T-helper 9 cell (primary cell): ENCODE measurements at places on chromosomes 5 and 9.

GRCh38 chr9:121912812-121913627, 180.1 kb downstream of the TTLL11 start:
- no peak for DNase-seq

GRCh38 chr9:9615086-9615485, 997.7 kb downstream of the PTPRD start:
- no peak for DNase-seq

DNA sequence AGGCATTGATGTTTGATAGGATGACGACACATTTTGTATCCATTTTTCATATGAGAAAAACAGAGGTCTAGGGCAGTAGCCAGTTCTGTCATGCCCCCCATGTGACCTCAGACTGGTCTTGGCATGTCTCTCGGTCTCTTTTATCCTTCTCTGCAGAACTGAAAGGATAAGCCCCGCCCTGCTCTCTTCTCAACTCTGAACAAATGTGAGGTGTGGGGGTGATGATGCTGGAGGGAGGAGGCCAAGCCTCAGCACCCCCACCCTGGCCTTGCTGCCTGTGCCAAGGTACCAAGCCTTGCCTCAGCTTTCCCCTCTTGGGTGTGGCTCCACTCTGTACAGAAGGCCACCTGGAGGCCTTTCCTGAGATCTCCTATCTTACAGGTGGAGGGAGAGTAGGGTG, 19.5 kb upstream of the CRB2 start:
- no peak for DNase-seq

DNA sequence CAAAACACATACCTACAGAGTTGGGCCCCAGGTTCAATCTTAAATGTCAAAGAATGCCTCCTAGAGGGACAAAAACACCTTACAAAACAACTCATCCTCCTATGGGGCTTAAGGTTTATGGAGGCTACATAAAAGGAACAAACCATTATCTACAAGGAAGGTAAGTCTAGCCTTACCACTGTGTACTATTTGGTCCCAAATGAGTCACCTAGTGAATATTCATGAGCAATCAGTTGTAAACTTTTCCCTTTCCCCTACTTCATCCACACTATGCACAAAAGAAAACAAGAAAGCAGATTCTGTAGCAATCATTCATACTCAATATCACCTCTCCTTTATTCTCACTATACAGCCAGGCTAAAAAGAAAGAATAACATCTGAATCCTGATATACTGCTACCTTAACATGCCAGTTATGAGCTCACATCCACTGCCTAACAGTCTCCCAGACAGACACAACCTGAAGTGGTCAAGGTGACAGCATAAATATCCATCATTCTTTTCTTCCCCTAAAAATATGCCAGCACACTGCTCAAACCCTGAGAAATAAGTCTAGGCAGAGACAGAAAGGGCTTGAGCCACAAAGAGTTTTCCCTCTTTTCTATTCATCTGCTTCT, 6.2 kb downstream of the OXCT1 start:
- DNase-seq: no peak

DNA sequence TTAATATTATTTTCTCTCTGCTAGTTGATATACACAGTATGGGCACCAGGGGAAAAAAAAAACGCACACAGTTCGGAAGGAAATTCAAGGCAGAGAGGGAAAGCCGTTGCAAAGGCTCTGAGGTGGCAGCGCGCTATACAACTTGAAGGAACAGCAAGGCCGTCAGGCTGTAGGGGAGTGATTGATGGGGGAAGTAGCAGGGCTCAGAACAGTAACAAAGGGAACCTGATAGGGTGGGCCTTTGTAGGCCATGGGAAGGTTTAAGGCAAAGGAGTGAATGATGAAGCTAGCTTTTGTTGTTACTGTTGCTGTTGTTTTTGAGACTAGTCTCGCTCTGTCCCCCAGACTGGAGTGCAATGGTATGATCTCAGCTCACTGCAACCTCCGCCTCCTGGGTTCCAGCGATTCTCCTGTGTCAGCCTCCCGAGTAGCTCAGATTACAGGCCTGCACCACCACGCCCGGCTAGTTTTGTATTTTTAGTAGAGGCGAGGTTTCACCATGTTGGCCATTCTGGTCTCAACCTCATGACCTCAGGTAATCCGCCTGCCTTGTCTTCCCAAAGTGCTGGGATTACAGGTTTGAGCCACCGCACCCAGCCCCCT, 27.0 kb downstream of the AQP7 start:
- no peak for DNase-seq

DNA sequence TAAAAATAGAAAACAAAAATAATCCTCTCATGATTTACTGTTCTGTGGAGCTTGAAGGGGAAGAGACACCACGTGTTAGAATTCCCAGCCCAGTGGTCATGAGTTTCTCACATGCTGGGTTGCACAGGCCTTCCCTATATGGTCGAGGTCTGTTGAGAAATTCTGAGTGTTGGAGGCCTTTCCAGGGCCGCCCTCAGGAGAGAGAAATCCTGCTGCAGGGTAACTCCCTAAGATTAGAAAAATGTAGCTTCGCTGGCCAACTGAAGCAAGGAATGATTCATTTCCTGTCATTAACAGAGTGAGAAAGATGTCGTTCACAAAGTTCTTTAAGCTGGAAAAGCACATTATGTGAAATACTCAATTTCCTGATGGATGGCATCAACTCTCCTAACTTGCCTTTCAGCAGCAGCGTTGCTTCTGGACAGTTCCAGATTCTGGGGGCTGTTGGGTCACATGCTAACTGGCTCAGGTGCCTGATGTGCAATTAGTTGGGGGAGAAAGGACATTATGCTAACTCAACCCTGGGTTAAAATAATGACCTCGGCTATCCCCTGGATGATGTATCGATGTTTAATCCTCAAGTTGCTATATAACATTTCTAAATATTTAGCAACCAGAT, 104.8 kb upstream of the CD180 start:
- no peak for DNase-seq

DNA sequence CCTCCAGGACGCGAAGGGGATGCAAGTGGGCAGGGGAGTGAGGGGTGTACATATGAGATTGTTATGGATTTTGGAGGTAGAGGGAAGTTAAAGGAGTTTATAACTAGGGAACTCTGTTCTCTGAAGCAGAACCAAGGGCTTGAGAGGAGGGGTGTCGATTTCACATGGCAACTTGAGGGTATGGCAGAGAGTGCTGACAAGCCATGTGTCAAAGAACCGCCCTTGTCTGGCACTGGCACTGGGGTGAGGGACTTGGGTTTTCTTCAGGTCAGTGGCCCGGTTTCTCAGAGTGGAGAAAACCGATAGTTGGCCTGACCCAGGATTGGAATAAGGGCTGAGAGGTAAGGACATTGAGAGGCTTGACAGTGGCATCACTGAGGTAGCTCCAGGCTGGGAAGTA, 47.7 kb upstream of the TESK1 start:
- DNase-seq: no peak

GRCh38 chr5:58099257-58099656, 360.6 kb downstream of the PLK2 start:
- DNase-seq: no peak

DNA sequence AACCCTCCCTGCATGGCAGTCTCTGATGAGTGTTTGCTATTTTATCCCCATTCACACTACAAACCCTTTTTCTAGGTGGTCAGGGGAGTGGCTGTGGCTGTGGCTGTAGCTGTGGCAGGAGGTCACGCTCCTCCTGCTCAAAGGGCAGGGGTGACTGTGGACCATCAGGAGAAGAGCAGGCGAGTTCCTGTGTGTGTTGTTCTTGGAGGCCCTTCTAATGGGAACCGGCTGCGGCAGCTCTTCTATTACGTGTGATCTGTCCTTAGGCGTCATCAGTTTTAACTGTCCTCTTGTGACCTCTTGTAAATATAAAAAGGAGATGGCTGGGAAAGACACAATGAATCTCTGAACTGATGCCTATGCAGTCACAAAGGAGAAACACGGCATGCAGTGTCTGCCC, 65.1 kb downstream of the ANKH start:
- no peak for DNase-seq

DNA sequence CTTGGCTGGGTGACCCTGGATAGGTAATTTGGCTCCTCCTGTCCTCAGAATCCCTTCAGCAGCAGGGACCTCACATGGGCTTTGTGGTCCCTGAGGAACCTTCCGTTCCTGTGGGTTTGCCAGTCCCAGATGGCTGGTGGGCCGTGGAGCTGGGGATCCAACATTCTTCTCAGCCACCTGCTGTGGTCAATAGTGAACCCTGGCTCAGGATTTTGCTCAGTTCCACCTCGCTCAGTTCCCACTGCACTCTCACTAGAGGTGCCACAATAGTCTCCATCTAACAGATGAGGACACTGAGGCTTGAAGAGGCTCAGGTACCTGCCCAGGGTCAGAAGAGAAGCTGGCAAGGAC, 17.1 kb upstream of the SPOUT1 start:
- DNase-seq: no peak

DNA sequence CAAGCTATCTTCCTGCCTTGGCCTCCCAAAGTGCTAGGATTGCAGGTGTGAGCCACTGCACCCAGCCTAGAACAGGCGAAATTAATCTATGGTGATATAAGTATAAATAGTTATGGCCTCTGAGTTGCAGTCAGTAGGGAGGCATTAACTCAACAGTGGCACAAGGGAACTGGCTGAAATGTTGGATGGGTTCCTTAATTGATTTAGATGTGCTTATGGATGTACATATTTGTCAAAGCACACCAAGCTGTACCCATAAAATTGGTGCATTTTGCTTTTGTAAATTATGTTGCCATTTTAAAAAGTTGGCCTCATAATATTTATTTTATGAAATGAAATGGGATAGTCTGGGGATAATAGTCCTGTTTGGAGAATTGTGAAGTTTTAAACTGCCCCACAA, 36.8 kb upstream of the GLIPR2 start:
- no peak for DNase-seq

DNA sequence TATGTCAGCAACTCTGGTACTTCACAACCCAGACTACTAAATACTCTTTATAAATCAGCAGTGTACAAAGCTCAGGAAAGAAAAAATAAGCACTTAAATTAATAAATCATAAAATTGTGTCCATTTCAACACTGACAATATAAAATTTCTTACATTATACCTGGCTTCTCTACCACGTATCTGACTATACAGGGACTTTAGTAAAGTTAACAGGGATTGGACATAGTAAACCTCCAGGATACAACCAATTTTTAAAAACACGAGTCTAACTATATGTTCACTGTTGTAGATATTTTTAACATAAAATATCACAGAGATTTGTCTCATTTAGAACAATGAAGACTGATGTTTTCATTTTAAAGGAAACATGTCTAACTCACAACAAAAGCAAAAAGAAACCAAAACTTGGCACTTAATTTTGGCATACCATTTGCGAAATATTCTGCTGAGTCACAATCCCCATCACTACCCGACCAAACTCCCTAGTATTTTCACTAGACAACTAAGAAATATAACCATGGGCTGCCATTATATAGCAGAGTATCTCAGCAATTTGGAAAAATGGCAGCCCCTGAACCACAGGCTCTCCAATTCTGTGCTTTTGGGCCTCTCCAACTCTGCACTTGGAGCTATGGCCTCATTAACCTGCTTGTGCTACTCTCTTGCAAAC, 14.4 kb downstream of the FAM169A start:
- no peak for DNase-seq

DNA sequence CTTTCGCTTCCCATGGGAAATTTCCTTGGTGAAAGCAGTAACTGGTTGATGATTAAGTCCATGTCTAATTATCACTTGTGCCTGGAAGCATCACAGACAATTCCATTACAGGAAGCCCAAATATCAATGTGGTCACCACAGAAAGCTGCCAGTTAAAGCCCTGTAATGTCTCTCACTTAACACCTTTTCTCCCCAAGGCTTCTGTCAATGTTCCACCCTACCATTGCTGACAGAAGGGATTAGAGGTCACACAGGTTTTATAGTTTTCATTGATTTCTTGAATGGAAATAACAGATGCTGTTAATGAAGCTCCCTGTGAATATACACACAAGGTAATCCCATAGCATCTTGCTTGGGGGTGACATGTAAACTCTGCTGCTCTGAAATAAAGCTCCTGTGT, 279.2 kb downstream of the COX7C start:
- DNase-seq: no peak

DNA sequence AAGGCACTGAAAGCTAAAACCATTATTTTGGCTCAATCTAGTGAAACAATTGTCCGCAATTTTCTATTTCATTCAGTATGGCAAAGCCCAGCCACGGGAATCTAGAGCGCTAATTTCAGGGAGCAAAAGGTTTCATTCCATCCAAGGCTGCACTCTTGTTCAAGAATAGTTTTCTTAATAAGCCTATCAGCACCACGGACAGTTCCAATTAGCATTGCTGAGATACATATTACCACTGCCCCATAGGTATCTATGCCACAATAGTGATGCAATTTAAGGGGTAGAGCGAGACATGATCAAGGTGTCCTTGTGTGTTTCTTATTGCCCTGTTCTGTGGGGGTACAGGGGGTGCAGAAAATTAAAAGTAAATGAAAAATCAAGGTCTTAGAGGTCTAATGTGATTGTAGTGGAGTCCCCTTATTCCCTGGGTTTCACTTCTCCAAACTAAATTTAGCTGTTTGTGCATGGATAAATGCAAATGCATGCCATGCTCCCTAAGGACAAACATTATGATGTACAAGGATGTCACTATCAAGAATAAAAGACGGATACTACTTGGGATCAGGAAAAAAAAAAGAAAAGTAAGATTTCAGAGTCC, 45.5 kb downstream of the SPOCK1 start:
- DNase-seq: no peak

DNA sequence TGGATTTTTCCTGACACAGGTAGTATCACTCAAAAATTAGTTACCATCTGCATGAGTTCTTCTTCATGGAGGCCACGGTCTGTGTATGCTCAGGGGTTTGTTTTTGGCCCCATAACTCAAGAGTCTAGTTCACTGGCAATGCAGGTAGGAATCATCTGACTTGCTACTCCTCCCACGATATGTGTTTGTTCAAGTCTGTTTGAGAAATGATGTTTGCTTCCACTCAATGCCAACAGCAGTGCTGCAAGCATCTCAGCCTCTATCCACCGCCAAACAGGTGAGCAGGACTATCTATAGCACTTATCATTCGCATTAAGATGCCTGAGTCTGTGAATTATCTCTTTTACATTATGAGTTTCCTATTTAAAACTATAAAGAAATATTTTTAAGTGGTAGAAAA, 264.8 kb upstream of the PTGER4 start:
- DNase-seq: no peak

GRCh38 chr9:113356686-113357292, 7.4 kb downstream of the BSPRY start:
- no peak for DNase-seq

DNA sequence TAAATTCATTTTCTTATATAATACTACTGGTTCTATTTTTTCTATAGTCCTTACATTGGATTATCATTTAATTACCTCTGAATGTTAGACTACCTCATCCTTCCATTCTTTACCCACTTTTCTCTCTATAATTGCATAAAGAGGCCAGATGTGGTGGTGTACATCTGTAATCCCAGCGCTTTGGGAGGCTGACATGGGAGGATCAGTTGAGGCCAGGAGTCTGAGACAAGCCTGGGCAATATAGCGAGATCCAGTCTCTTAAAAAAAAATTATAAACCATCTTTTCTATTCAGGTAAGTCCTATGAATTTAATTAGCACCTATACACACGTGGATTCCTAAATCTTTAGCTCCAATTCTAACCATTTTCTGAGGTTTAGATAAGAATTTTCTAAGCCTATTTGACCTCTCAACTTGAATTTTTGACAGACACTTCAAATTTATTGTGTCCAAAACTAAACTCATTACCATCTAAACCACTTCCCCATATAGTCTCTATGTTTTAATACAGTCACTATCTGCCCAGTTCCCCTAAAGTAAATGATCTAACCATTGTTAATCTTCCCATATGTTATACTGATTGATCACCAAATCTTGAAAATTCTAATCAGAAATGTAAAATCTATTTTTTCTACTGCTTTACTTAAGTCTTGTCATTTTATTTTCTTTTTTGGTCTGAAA, 33.0 kb upstream of the CHD1 start:
- DNase-seq: no peak
